ENCODE measurements at places on chromosomes 1 and 21. TPM values are rescaled to one million over a fixed set of nuclear protein-coding genes. Genes with fewer than 3 reads are reported as not detected.

- no peak for DNase-seq
Observed at GRCh38 chr1:85623061-85623471, 42.5 kb downstream of the CCN1 start.

DNA sequence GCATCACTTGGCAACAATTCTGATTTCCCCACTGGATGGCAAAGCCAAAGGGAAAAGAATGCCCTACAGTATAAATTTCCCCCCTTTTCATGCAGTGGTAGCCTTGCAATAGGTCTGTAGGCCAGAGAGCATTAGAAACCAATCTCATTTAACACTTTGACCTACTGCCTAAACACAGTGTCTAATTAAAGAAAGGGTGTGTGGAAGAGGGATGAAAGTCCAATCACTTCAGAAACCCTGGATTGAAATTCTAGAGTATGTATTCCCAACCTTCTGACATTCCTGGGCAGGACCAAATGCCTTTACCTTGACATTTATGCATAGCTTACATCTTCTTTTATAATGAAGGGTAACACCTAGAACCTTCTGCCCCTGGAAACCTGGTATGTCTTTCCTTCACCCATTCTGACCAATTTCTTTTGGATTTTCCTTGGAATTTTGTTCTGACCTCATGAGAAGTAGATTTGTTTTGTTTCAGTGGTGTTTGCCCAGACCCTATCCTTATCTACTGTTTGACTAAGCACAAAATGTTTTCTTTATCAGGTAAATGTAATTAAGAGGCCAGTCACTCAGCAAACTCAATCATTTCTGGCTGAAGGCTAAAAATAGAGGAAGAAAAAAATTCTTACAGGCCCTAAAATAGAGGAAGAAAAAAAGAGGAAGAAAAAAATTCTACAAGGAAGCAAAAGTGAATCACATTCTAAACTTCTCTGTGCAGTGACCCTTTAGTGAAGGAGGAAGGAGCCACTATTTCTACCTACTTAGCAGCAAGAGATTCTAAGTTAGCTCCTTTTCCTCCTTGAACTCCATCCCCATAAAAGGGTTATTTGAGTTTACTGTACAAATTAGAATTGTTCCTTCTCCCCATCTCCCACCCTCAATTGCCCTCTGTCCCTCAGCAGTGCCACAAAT lies 129.5 kb upstream of the DSCAM start:
- no peak for DNase-seq

- DNase-seq, result no peak
Observed at GRCh38 chr21:25424634-25425033, 182.6 kb downstream of the MRPL39 start.

DNA sequence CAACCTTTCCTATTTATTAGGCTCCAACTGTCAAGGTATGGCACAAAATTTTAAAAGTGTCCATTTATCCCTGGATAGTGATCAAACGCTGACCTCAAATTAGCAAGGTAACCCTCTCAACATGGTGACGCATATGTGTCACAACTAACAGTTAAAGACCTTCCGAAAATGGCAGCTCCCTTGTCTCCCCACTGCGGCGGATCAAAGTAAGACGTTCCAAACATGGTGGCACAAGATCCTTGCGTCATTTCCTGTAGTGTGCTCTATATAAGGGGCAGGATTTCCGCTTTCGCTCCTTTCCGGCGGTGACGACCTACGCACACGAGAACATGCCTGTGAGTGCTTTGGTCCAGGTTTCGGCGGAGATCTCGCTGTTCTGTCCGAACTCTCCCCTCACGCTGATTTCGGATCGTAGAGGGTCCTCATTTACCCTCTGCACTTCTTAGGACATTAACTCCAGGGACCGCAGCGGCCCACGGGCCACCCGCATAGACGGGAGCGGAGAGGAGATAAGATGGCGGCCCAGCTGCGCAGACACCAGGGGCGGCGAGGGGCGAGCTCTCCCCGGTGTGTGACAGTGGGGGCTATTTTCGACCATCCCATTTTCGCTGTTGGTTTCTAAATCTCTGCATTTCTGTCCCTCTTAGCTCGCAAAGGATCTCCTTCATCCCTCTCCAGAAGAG lies at the start of gene RPS27:
Gene RPS27, plus strand, starts transcription at position 295 of the 683 bp plus-strand sequence. Its CDS starts 35 bp downstream, at position 330.
- DNase-seq, result peak; percentile 95

DNA sequence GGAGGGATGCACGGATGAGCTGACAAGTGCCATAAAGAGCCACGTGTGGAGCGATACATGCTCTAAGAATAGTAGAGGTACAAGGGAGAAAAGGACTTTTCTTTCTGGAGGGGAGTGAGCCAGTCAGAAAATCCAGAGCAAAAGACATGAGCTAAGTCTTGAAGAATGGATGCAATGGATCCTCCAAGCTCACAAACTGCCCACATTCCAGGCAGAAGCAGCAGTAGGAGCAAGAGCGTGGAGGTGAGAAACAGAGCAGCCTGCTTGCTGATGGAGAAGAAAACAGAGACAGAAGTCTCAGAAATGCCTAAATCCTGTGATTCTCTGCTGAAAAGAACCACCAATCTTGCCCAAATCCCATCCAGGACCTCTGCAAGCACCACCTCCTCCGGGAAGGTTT lies 78.2 kb upstream of the RALGPS2 start:
- DNase-seq, result no peak

- DNase-seq, result no peak
Observed at GRCh38 chr1:13757693-13758092, 57.7 kb downstream of the PRDM2 start.

- DNase-seq, result no peak
Observed at GRCh38 chr1:30741239-30741894, 16.2 kb downstream of the LAPTM5 start.

MYBPH gene
- total RNA-seq, result not detected

All from kidney epithelial cell (primary cell).